T follicular helper cell (primary cell): ENCODE measurements at places on chromosomes 4 and X.

- DNase-seq, result no peak
Observed at GRCh38 chrX:65740909-65741308, 73.5 kb downstream of the MSN start.

DNA sequence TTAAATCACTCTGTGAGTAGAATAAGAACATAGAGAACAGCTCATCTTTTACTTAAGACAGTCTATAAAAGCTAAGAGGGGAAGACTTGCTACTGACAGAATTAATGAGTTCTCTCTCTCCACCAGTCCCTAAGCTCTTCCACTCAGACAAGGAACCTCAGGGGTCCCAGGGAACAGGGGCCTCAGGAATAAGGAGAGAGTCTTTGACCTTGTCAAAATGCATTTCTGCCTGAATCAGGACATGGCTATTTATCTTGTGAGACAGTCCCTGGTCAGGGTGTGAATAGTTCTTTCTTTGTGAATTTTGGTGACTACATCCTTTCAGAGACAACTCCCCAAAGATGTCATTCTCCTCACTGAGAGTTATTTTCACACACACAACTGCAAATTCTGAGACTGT is 218.7 kb upstream of the HS3ST1 start:
- no peak for DNase-seq

DNA sequence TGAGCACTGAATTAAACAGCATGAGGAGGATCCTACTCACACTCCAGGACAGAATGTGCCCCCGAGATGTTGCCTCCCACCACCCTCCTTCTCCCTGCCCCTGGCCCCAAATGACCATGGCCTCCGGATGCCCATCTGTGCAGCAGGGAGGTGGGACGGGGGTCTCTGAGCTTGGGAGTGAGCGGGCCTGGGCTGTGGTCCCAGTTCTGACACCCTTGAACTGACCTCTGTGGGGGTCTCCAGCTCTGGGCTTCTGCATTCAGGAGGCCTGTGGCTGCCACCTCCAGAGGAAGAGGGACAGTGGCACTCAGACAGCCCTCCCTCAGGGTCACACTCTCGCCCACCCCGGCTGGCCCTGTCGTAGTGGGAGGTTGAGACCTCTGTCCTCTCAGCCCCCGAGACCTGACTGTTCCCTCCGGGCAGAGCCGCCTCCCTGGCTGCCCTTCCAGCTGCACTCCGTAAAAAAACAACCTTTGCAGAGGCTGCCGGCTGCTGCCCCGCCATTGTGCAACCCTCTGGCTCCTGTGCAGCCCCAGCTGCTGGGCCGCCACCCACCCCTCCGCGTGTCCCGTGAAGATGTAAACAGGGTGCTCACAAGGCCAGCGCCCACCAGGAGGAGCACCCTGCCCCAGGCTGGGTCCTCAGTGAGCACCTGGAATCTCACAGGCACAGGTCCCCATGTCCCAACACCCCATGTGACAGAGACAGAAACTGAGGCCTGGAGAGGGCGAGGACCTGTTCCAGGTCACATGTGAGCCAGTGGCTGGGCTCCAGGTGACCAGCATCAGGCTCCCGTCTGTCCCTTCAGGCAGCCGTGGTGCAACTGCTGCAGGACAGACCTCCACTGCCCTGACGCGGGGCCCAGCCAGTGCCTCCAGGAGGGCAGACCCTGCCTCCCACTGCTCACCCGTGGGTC is 39.6 kb downstream of the HTRA3 start:
- no peak for DNase-seq

DNA sequence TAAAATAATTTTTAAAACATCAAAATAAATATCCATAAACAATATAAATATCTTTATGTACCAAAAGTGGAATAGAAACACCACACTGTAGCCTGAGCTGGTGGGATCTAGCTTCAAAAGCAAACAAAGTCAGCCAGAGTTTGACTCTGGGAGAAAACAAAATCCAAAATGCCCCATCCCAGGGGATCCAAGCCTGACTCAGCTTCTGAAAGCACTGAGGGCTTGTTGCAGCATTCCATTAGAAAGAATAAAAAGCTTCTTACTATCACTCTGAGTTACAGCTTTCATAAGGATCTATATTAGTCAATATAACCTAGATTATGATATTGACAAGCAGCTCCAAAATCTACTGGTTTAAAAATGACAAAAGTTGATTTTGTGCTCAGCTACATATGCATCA is 149.7 kb upstream of the ANKRD50 start:
- no peak for DNase-seq

DNA sequence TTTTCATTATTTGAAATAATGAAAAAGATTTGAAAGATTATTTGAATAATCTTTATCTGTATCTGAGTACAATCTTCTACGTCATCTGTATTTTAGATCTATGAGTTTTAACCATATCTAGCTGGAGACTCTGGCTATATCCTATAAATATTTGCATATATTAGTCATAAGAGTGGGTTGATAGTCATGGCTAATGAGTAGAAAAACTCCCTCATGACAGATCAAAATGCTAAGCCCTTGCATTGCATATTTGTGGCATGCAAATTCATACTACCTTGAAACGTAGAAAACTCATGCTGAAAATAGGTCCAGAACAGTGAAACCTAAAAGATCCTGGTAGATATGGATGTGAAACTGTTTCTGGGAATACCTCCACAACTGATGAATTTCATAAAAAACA is 291.3 kb downstream of the GALNTL6 start:
- DNase-seq, result no peak

GRCh38 chrX:108417257-108417656 is 21.0 kb downstream of the COL4A6 start:
- no peak for DNase-seq

GRCh38 chr4:189600718-189601435 is 339.8 kb upstream of the FRG1 start:
- no peak for DNase-seq
